Activated naive CD4-positive, alpha-beta T cell (primary cell): ENCODE measurements at places on chromosomes 3 and 15.

- no peak for DNase-seq
These were observed 30.4 kb downstream of the RPL22L1 start for GRCh38 chr3:170839518-170840100.

GRCh38 chr3:57109437-57110199 is 49.2 kb downstream of the SPATA12 start:
- DNase-seq: no peak

DNA sequence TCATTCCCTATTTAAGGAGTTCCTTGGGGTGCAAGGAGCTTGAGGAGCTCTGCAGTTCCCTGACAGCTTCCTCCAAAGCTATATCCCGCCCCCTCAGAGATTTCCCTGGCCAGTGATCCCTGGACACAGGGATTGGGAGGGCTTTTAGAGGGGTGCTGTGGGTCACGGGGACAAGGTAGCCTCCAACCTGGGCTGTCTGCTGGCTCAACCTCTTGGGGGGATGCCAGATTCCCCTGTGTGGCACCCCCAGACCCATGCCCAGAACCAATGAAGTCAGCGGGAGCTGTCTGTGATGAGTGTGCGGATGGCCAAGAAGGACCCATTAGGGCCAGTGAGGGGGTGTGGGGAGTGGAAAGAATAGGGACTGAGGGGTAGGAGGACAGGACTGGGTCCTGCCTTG is 21.0 kb upstream of the ATP2B2 start:
- no peak for DNase-seq

DNA sequence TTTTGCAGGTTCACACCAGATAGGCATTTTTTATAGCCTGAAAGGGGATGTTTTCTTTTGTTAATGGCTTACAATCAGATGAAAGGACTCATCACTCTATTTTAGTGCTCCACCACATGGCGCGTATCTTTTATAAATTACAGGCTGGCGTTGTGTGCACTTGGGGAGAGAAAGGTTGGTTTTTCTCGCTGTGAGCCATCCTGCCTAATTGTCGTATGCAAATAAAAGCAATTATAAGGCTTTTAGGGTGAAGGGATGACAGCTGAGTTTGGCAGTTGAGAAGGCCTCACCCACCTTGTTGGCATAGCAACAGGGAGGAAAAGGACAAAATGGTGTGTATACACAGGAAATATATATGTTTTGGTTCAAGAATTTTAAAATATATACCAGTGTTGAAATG is 268.0 kb downstream of the NR2F2 start:
- no peak for DNase-seq

DNA sequence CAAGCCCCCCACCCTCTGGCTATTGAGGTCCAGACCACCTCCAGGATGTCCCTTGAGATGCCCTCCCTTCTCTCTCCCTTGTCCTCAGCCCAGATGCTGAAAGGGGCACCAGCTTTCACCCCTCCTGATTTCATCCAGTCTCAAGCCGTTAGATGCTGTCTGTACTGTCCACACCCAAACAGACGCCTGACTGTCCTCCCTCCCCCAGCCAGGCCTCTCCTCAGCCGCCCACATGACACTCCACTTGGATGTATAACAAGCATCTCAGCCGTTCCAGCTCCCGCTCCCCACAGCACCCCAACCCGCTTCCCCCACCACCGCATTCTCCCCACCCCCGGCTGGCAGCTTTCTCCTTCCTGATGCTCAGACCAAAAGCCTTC is 25.0 kb upstream of the CYP11A1 start:
- DNase-seq: no peak

GRCh38 chr3:194142156-194142910 is 6.4 kb downstream of the HES1 start:
- no peak for DNase-seq

GRCh38 chr3:171248426-171249111 is 211.6 kb downstream of the TNIK start:
- no peak for DNase-seq

- no peak for DNase-seq
These were observed 128.3 kb upstream of the CADM2 start for GRCh38 chr3:84830476-84830875.
